ENCODE measurements at places on chromosomes 5 and 9.

- DNase-seq, result no peak
These were observed 160.3 kb upstream of the TRPC7 start for GRCh38 chr5:136525597-136525996.

GRCh38 chr9:133143639-133144141, 20.0 kb downstream of the GBGT1 start:
- no peak for DNase-seq

DNA sequence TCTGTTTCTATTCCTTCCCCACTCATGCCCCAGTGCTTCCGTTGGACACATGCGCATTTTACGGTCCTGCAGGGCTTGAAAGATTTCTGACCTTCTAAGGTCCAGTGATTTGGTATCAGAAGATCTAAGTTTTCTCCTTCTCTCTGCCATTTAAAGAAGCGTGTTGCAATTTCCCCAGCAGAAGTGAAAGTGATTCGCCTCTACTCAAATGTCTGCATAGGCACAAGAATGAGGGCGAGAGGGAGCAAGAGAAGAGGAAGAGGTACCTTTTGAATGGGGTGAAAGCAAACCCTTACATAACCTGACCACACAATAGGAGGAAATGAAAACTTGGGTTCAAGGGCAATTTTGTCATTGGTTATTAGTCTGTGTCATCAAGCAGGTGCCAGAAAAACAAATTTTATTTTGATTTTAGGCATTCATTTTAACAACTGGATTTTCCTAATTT, 31.7 kb upstream of the NR3C1 start:
- no peak for DNase-seq

DNA sequence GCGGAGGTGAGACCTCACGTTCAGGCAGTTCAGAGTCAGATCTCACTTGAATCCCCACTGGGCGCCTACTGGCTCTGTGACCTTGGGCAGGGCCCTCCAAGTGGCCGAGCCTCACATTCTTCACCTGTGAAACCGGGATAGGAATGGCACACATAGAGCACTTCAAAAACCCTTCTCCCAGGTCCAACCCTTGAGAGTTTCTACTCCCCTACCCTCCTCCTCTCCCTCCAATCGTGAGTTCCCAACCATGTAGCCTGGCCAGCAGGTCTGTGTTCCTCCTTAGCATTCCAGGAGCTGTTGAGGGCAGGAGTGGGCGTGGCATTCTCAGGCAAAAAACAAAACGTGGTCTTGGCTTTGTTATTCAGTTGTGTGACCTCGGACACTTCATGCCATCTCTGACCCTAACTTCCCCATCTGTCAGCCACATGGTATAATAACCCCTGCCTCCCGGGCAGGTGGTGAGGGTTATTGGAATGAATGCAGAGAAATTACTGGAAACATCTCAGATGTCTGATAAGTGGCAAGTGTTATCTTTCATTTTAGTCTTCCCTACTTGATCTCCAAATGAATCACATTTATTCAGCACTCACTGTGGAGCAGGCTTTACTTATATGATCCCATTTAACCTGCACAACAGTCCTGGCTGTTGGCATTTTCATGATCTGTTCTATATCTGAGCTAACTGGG, 112.8 kb upstream of the BOD1 start:
- DNase-seq, result no peak

GRCh38 chr9:35795695-35796094, 4.3 kb downstream of the NPR2 start:
- DNase-seq, result no peak

DNA sequence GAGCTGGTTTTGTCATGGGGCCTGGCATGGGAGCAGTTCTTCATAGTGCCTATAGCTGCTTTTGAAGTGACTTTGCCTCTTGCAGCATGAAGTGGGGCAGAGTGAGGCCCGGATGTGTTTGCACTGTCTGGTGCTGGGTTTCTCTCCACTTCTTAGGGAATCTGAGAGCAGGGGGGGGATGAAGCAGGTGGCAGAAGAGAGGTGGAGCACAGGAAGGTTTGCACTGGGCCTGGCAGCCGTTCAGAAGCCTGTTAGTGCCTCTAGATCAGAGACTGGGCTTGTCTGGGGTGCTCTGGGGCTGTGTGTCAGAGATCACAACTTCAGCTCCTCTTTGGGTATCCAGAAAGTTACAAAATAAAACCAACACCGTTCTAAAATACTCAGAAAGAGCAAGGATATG, 18.4 kb downstream of the USP20 start:
- DNase-seq, result no peak

DNA sequence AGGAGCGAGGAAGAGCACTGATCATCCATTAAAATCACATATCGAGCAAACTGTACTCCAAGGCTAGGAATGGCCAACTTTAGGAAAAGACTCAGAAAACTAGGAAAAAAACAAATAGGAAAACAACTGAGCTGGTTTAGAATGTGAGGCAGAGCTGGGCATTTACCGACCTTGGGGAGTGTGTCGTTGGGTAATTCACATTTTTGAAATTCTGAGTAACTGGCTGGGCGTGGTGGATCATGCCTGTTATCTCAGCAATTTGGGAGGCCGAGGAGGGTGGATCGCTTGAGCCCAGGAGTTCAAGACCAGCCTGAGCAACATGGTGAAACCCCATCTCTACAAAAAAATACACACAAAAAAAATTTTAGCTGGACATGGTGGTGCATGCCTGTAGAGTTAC, 70.1 kb downstream of the ZFAND5 start:
- DNase-seq, result no peak

DNA sequence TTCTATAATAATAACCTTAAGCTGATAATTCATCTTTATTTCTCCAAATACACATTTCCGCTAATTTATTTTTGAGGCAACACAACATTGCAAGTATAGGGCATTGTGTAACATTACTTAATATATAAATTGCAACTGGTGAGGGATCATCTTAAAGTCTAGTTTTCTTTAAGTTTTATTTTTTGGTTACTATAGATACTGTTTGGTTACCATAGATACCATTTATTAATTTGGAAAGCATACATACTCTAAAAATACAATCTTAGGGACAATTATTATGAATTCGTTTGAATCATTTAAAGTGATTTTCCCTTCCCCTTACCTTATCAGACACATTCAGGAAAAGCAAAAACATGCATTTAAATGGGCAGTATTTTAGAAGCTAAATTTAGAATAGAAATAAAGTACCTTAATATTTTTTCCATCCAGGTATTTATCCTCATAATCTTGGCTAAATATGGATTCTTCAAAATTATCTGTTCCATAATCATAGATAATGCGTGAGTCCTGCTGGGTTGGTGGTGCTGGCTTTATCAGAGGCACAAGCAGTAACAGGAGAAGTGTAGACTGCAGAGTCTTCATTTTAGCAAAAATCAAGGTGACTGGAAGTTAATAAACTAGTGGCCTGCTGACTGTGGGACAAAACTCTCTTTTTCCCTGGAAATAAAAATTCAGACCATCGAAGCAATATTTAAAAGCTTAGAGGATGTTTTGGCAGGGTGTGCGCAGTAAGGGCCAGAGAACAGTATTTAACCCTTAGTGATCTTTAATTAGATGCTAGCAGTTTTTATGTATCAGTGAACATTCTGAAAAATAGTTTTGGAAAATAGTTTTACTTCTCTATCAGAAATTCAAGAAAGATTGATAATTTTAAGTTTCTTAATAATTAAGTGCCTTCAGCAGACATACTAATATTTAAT, 1.3 kb downstream of the OGN start:
- no peak for DNase-seq

DNA sequence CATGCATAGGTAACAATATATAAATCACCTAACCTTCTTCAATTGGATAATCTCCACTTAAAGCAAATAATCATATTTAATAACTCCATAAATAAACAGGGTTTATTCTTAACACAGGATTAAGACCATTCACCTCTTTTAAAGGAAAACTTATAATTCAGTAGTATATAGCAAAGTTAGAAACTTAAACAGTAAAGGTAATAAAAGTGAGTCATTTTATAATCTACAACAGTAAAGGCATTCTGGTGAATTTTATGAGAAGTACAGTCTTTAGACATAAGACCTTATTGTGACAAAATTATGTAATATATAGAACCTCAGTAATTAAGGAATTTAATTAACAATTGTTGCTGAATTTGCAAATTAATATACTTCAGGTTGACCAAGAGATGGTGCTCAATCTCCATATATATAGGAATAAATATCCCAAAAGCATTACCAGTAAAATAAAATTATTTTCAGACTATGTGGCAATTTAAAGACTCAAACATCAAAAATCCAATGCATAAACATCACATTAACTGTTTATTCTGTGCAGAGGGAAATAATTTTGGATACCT, 84.8 kb downstream of the FBXL17 start:
- no peak for DNase-seq

- no peak for DNase-seq
These were observed 942 bp downstream of the PHF2 start for GRCh38 chr9:93577078-93577974.

DNA sequence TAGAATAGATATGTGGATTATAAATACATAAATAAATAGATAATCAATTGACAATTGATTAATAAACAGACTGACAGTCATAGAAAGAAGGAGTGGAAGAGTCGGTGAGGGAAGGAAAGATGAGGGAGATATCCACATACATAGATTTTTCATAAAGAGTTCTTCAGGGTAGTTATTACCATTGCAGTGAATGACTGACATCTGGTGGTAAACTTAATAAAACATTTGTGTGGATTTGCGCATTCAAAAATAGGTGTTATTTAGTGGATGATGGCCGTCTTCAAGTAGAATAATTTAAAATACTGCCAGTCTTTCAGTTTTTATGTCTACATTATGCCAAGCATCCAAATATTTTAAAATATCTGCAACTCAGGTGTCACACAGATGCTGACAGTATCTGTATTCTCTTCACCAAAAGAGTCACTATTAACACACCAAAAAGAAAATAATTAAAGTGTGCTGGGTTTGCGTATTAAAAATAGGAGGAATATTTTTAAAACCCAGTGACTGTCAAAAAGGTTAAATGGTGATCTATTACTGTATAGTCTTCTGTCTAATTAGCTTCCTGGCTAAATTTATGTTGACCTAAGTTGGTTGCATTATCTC, 78.8 kb downstream of the GIN1 start:
- DNase-seq, result no peak

DNA sequence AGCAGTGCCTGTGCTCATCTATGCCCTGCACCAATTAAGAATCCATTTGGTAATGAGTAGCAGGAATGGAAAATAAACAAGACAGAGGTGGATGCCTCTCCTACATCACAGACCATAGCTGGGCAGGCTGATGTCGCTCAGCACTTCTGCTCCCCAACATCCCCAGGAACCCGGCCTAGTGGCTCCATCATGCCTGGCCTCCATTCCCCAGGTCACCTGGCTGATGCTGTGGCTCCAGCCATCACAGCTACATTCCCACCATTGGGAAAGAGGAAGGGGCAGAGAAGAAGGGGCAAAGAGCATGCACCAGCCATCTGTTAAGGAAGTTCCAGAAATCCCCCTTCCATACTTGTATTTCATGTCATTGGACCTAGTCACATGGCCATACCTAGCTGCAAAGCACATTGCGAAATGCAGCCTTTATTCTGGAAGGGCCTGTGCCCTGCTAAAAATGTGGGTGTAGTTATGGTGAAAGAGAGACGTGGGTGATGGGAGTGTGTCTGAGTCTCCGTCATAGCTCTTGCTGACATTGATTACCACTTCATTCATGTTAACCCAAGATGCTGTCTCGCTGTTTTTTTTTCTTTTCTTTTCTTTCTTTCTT, 86.1 kb upstream of the ADAMTS2 start:
- no peak for DNase-seq

DNA sequence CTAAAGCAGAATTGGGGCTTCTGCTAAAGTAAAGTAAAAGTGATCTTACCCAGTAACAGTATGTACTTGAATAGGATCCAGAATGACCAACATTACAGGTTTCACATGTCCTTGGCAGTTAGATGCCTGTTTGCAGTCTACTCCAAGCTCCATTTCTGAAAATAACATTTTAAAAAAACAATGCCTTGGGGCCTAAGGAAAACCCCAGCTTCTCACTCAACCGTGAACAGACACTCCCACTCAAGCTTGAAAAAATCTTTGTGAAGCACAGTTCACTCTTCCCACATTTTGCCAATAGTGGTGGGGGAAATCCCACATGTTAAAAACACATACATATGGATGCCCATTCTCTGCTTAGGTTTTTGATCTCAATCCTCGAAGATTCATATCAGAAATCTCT, 304.1 kb downstream of the ARRDC3 start:
- DNase-seq, result no peak

DNA sequence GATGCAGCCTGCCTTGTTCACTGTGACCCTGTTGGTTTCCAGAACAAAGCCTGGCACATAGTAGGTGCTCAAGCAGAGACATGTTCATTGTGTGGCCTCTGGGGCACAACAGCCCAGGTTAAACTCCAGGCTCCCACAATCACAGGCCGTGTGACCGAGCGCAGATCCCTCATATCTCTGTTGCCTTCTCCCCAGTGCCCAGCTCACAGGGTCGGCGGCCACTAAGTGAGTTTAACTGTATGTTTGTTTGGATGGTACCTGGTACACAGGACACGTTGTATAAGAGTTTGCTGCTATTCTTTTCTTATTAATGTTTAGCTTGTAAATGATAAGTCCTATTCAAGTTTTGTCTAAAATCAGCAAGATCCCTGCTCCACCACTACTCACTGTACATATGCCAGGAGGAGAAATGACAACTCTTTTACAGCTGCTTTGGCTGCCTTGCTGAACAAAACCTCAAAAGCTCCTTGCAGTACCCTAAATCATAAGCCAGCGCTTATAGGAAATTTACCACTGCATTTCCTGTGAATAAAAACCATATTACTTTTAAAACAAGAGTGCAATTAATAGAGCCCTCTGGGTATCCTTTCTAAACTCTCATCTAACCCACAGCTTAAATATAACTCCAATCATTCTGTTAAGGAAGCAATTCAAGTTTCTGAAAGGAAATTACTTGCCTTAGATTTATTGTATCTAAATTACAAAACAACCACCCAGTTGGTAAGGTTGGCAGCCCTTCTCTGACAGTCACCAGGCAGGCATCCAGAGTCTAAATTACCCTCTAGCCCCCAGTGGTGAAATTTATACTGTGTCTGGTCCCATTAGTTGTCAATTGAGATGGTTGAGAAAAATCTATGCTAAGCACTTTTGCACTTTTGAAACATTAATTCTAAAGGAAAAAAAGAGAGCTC, 379.4 kb downstream of the SEMA5A start:
- DNase-seq, result no peak

DNA sequence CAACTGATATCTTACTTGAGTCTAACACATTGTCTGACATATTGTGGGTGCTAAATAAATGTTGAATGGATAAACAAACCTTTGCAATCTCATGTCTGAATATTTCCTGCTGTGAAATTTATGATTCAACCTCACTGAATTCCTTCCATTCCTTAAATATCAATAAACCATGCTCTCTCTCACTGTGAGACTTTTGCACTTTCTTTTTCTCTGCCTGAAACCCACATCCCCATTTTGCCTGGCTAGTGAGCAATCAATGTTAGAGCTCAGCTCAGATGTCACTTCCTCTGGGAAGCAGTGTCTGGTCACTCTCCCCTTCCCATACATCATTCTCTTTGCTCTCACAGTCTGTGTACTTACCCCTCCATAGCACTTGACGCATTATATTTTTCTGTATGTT, 383.7 kb upstream of the TRPC7 start:
- no peak for DNase-seq

DNA sequence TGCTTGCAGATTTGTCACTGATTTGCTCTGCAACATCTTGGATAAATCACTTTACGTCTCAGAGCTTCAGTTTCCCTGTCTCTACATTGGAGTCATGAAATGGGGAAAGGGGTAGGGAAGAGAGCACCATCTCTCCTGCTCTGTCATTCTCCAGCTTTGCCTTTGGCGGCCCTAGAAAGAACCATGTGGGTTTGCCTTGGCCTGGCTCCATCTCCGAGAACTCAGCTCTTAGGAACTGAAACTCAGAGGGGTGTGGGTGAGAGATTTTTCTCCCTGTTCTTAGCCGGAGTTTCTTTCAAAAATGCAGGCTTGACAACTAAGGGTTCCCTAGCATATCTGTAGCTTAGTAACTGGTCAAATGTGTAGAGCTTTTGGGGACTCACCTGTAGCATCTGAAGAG, 123.5 kb downstream of the SMARCA2 start:
- no peak for DNase-seq
